ENCODE measurements at places on chromosomes 2 and 18.

GRCh38 chr18:13374096-13374467, 155.5 kb downstream of the LDLRAD4 start:
- DNase-seq = no peak

- DNase-seq = no peak
These were observed 6.3 kb upstream of the NRP2 start for GRCh38 chr2:205675861-205676516.

GRCh38 chr2:229416116-229416694, 145.1 kb upstream of the PID1 start:
- no peak for DNase-seq

- DNase-seq = no peak
These were observed 1290.7 kb downstream of the SUCLG1 start for GRCh38 chr2:83168377-83168776.

DNA sequence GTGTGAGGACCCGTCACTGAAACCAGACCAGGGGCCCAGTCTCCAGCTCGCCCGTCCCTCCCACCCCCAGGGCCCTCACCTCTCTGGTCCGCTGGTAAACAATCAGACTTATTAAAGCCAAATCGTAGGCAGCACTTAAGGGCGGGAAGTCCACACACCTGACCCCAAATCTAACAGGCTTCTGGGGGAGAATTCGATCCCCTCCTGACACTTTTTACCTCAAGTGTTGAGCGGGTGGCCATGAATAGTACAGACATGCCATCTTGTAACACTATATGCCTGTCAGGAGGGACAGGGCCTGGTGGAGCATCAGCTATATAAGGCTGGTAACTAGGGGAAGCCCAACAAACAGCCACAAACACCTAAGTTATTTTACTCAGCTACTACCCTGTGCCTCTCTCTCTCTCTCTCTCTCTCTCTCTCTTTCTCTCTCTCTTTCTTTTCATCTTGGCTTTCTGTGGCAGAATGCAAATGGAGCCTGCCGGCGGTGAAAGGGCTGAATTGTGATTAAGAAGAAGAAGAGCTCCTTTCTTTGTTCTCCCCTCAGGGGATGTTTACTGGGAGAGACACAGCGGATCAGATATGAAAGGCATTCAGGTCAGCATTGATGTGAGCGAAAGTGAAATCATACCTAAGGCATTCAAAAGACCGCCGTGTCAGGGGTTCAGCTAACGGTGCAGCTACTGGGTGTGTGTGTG, 9.5 kb downstream of the ZEB2 start:
- DNase-seq = no peak

- no peak for DNase-seq
These were observed 84.8 kb upstream of the GATA6 start for GRCh38 chr18:22084547-22084946.

DNA sequence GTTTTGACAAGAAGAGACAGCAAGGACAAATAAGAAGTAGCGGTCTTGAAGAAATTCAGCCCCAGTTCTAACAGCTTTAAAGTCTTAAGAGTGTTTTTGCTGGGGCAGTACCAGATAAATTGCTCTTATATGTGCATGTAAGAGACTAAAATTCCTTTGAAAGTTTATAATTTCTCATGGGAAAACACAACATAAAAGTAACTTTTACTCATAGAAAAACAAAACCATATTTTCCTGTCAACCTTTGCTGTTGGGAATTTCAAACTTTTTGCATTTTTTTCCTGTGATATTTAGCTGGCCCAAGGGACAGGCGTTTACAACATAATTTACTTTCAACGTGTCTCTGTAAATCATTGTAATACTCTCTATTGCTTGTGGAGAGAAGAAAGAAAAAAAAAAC, 767.8 kb upstream of the ZEB2 start:
- no peak for DNase-seq

DNA sequence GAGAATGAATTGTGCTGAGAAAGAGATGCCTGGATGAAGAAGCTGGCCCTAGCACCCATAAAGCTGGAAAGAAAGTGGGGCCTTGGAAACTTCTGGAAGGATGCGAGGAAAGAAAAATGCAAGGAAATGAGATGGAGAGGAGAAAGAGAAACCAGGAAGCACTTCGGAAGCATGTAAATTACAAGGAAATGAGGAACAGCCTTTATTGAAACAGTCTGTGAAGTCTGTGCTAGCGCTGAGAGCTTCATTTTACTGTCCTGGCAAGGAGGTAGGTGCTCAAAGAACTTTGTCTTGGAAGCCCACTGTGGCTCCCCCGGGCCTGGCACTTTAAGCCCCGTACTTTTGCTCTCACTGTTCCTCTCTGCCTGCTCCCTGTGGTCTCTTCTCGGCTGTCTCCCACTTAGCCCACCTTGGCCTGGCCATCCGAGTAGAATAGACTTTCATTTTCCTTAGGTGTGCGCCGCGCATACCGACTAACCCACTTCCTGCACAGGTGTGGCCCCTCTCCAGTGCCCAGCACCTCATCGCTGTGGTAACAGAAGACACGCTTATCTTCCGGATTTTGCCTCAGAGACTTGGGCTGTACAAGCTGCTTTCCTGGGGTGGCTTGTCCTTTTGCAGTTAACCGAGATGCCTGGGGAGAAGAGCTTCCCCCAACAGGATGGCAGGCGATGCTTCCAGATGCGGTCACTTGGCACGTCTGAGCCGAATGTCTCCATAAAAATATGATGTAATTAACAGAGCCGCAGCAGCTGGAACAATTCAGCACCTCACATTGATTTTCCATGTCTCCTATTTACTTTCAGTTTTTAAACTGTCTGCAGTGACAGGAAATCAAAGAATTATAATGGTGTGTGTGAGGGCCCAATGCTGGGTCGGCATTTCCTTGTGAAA, 199.6 kb downstream of the HRH4 start:
- DNase-seq = no peak

- no peak for DNase-seq
These were observed 15.6 kb downstream of the SLC39A10 start for GRCh38 chr2:195672674-195673073.

DNA sequence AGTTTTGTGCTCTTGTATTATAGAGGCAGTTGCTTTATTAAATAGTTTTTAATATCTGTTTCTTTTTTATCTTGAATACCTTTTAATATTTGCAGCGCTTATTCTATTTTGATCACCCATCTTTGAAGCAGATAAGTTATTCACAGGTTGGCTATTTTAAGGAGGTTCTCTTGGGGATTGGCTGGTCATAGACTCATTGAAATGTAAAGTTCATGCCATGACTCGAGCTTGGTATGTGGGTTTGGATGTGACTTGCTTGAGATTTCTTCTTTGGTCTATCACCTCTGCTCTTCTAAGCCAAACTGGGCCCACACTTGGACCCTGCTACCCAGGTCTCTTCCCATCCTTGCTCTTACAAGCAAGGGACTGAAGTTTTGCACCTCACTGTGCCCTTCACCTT, 33.6 kb downstream of the FARP2 start:
- no peak for DNase-seq

GRCh38 chr2:1236606-1237005, 176.7 kb upstream of the TPO start:
- no peak for DNase-seq

DNA sequence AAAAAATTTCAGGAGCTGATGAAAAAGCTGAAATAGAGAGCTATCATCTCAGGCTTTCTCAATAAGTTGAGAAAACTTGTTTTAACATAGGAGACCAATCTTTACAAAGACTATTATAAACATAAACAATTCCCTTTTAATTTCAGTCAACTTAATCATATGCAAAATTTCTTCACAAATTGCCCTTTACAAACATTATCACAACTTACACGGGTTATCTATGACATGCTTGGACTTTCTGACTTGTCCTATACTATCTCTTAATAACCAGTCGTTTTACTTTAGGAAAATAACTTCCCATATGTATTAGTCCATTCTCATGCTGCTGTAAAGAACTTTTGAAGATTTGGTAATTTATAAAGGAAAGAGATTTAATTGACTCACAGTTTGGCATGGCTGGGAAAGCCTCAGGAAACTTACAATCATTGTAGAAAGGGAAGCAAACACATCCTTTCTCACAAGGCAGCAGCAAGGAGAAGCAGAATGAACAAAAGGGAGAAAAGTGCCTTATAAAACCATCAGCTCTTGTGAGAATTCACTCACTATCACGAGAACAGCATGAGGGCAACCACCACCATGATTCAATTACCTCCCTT, 1583.7 kb upstream of the CELF4 start:
- DNase-seq = no peak

Measured in stimulated activated CD4-positive, alpha-beta T cell treated with anti-CD3 and anti-CD28 coated beads, Interleukin-12 subunit alpha, Interleukin-12 subunit beta, amount 100 ng/mL, for 48 hours (primary cell).